ENCODE measurements at places on chromosomes 7 and 10.
A peak's percentile ranks its signal among the peaks of the same experiment; 100 is the strongest.

DNA sequence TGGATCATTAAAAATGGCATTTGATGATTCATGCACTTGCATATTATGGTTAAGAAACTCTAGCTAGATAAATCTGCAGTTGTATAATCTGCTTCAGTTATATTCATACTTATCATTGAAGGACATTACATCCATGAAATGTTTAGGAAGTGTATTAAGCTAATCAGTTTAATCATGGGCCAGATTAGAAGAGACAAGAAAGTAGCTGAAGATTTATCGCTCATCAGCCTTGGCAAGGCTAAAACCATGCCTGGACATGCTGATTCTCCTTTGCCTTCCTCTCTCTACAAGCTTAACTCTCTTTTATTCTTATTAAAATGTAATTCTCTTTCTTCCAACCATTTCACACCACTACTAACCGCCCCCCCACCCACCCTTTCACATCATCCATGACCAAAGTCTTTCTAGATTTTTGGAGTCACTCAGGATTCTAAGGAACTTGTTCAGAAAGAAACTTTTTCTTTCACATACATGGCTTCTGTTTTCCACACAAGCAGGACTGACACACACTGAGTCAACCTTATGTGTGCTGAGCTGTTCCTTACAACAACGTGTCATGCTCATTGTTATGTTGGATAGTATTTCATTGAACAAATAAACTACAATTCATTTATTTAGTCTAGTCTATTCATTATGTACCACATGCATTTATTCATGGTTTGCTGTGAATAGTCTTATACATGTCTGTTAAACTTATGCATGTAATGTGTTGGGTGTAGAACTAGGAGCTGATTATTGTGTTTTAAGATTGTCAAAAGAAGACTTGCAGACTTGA, 227.3 kb upstream of the SP8 start:
- DNase-seq = no peak

GRCh38 chr7:4722308-4722707, 40.2 kb downstream of the FOXK1 start:
- DNase-seq = no peak

GRCh38 chr10:26682931-26683330, 14.6 kb upstream of the PDSS1 start:
- no peak for DNase-seq

GRCh38 chr10:33930079-33930478, 595.6 kb upstream of the NRP1 start:
- no peak for DNase-seq

DNA sequence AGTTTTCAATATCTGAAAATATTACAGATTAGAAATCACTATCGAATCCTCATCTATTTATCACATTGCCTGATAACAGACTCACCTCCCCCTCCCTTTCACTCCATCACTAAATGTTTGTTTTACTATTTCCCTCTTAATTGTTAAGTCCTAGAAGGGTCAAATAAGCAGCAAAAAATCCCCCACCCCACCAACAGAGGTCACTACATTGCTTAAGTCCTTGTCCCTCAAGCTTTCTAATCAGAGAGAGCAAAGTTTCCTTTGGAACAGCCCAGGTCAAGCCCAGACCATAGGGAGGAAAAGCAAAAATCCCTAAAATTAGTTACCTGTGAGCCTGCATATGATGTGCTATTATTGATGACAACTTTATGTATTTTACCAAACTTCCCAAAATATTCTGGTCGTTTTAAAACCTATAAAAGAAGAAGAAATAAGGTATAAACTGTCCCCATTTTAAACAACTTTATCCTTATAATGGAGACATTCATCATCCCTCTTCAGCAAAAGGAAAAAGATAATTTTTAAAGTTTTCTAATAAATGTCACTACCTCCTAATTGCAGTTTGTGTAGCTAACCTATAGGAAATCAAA, 95.0 kb downstream of the CNOT4 start:
- no peak for DNase-seq

GRCh38 chr7:127581716-127582115, 3.7 kb downstream of the GCC1 start:
- no peak for DNase-seq

DNA sequence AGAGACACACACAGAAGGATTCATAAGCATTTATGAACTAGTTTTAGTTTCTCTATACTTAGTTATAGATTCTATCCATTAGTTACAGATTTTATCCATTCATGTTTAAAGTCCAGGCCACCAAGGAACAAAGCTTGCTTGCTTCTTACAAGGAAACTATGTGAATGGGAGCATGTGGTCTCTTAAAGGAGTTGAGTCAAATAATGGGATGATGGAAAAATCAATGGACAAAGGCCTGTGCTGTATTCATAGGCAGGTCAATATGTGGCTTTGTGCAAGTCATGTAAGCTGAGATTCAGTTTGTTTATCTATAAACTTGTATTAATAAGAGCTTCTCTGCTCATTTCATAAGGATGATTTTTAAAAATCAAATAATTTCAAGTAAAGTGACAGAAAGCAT, 172.8 kb upstream of the CDK1 start:
- no peak for DNase-seq

DNA sequence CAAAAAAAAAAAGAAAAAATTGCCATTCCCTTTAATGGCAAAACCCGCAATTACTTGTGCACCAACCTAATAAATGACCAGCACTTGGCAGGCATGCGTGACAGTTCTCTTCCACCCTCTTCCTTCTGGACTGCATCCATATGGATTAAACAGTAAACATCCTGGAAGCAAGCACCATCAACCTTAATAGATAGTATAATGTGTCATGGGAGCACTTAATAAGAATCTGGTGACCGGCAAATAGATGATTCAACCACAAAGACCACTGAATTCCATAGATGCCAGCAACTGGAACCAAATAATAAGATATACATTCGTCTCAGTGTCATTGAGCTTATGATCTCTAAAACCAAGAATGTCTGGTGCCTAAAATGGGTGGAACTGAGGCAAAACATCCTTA, 610.2 kb downstream of the CALN1 start:
- no peak for DNase-seq

DNA sequence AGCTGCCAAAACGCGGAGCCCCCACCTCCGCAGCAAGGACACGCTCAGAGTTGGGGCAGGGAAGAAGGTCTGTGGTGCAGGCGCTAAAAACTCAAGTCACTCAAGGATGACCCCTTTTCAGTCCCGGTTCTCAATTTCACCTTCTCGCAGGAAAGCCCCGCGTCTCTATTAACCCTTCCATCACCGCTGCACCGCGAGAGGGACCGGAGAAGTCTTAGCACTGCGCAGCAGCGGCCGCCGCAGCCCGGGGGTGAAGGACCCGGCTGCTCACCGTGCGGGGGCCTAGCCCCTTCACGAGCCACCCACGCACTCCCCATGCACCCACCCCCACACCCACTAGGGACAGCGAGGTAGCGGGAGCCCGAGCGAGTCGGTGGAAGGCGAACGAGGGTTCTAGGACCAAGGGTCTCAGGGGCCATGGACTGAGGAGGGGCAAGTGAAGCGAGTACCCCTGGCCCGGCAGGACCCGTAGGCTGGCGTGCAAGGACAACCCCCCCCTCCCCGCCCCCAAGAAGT, 162.9 kb downstream of the SH3PXD2A start:
- DNase-seq = no peak

DNA sequence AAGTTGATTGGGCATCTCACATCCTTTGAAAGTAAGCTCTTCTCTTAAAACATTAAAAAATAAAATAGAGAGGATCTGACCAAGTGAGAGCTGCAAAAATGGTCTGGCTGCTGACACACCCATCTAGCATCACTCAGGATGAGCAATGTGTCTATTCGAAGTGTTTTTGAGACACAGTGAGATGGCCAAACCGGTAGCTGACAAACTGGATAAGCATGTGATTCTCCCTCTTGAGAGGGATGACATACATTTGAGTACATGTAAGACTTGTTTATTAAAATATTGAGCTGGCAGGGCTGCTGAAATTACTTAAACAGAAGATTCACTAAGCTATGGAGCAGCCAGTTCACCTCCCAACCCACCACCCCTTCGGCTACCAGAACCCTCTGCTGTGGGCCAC, 333.9 kb downstream of the ADRA2A start:
- DNase-seq = no peak

DNA sequence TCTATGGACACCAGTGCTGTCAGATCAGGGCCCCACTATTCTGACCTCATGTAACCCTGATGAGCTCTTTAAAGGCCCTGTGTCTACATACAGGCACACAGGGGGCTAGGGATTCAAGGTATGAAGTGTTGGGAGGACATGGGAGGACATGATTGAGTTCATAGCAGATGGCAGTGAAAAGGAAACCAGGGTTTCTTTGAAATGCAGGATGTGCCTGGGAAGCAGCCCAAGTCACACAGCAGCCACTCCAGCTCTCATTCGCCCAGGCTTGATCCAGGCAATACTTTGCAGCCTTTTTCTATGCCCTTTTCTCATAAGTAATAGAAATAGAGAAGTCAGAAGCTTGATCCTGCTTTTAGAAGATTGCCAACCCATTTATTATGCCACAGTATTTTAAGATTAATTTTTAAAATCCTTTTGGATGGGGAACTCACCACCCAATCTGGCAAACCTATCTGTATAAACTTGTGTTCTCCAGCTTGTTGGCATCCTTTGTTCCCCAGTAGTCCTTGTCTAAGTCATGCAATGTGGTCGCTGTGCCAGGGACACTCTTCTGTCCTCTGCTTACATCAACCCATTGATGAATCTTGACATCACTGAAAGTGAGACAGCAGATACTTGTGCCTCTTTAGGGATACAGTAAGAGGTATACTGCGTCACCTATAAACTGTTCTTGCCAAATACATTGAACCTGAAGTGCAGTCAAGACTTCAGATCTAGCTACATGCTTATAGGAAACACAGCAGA, 95.0 kb downstream of the TAF3 start:
- DNase-seq = no peak

DNA sequence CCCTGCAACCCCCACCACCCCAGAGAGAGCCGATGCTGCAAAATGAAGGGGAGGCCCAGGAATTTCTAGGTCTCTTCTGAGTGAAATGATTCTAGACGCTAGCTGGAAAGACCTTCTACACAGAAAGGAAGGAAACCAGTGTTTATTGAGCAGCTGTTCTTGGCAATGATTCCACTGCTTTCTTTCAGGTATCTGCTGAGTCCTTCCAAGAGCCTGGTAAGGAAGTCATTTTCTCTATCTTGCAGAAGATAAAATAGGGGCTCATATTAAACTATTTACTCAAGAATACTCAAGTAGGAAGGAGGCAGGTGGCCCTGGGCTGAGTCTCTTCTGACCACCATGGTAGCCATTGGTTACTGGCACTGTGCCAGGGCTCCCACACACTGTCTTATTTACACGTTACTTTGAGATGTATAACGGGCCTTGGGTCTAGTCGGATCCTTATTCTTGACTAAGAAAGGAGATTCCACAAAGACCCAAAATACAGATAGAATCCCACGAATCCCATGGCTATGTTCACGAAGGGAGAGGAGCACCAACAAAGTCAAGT, 112.1 kb downstream of the GALNT11 start:
- DNase-seq = no peak

DNA sequence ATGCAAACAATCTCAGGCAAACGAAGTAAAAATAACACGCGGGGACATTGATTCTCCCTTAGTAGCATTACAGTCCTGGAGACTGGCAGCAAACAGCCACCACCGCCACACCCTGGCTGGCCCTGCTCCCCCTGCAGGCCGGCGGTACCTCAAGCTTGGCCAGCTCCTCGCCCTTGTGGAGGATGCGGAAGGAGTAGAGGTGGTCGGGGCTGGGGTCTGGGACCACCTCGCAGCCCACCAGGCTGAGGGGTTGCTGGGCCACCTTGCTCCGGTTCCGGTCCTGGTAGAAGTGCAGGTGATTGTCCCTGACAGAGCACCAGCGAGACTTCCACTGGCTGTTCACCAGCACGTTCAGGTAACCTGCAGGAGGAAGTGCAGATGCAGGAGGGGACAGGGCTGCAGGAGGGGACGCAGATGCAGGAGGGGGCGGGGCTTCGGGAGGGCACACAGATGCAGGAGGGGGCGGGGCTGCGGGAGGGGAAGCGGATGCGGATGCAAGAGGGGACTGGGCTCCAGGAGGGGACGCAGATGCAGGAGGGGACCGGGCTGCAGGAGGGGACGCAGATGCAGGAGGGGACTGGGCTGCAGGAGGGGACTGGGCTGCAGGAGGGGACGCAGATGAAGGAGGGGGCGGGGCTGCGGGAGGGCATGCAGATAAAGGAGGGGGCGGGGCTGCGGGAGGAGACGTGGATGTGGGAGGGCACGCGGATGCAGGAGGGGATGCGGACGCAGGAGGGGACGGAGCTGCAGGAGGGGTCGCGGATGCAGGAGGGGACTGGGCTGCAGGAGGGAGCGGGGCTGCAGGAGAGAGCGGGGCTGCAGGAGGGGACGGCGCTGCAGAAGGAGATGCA, 65.7 kb downstream of the VWA2 start:
- DNase-seq = peak; percentile 67

DNA sequence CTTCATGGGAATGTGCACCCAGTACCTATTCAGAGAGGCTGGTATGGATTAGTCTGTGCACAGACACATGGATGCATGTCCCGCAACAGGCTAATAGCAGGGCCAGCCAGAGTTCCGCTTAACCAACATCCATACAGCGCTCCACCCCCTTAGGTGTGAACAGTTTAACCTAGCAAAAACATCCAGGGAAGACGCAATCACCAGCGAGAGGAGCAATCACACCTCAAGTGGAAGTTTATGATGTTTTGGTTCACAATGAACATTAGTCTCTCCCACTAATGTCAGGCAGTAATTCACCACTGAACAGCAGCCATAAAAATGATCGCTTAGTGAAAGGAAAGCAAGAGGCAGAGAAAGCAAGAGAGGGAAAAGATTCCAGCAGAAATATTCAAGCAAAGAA, 91.1 kb downstream of the PLXNA4 start:
- DNase-seq = no peak

DNA sequence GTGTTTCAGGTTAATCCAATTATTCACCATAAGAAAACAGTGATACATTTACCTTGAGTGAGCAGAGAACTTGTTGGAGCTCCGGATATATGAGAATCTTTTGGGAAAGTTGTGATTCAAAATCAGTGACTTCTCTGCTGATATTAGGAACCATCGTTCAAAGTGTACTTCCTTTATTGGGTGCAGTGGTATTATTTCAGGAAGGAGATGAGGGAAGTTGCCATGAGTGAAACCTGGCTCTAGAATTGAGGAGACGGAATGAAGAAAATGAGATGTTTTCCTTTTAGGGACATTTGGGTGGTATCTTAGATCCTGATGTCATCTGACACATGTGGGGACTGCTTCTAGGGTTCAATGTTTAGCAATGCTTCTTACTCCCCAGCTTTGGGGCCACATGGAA, 343.9 kb downstream of the ABCA13 start:
- DNase-seq = no peak

DNA sequence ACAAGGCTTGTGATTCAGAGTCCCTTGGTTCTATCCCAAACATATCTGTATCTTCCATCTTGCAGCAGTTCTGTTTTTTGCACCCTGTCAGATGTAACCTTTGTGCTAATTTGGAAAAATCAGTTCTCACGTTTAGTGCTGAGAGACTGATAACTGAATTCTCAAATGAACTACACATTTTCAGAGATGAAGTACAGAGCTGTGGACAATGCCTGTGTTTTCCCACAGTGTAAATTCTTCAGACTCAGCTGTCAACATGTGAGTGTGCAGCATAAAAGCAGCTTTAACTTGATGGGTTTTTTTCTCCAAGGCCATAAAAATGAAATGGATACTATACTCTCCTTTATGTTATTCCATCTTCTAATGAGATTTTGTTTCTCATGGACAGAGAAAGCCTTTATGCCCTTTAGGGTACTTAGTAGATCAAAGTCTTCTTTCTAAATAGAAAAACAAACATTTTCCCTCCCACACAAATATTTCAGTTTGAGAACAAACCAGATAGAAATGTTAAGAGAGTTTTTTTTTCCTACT, 150.9 kb downstream of the SEMA3A start:
- no peak for DNase-seq
